ENCODE measurements at places on chromosomes 1 and 21. TPM values are rescaled to one million over a fixed set of nuclear protein-coding genes. Genes with fewer than 3 reads are reported as not detected.

The EPHA8 gene
- total RNA-seq = not detected

The F13B gene
- total RNA-seq = not detected

The KRTAP21-2 gene
- total RNA-seq = not detected

The SFN gene
- total RNA-seq = 1,068 TPM

The ATP6V1G3 gene
- not detected for total RNA-seq

The SPATC1L gene
- total RNA-seq = 2.4 TPM

The ZNF697 gene
- total RNA-seq = 4.0 TPM

The CCDC190 gene
- total RNA-seq = not detected

The LCE3E gene
- total RNA-seq = 0.48 TPM

The SF3B4 gene
- total RNA-seq = 9.6 TPM

The ZBTB7B gene
- total RNA-seq = 50.4 TPM

The RHBDL2 gene
- 8.4 TPM for total RNA-seq

The FCRLA gene
- total RNA-seq = not detected

The CR1L gene
- not detected for total RNA-seq

The IGSF3 gene
- 66.9 TPM for total RNA-seq

The CYP4A11 gene
- not detected for total RNA-seq

The LCA5L gene
- total RNA-seq = 0.24 TPM

The KISS1 gene
- total RNA-seq = 0.48 TPM

The CHD5 gene
- not detected for total RNA-seq

The ERICH3 gene
- total RNA-seq = not detected

The FAM163A gene
- total RNA-seq = not detected

The OR2G2 gene
- total RNA-seq = not detected

The HSPA6 gene
- 24.3 TPM for total RNA-seq

The HRNR gene
- not detected for total RNA-seq
